ENCODE measurements at places on chromosomes 2 and 18.

- peak; percentile 49 for DNase-seq
Measured at GRCh38 chr2:160210599-160211138, 10.6 kb upstream of the ITGB6 start.

DNA sequence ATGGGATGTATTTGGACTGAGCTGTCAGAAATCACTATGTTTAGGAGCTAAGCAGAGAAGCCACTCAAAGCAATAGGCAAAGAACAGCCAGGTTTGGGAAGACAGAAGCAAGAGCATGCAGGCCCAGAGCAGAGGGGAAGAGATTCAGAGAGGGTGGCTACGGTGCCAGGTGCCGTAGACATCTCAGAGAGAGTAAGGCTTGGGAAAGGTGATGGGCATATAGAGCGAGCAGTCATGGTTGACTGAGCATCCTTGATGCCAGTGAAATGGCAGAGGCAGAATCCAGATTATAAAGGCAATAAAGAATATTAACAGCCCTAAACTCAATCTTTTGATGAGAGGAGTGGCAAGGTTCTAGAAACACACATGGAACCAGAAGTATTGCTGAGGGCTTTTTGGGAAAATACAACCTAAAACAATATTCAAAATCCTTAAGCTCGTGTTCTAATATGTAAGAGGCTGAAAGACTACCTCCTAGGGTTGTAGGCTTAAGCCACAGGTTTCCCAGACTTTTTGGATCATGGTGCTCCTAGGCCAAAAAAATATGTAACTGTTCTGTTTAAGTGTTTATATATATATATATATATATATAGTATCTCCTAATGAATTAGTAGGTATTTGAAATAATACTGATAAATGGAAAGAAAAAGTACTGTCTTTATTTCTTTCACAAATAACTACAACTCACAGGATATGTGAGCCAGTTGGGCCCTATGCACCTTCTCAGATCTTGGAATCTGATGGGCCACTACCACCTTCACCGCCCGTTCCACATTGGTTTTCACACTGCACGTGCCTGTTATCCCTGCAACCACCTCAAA is 113.3 kb downstream of the MYCN start:
- no peak for DNase-seq

GRCh38 chr2:5798084-5798483 is 105.9 kb downstream of the SOX11 start:
- DNase-seq = no peak

GRCh38 chr2:217654168-217654567 is 348.6 kb downstream of the TNS1 start:
- no peak for DNase-seq

- no peak for DNase-seq
Measured at GRCh38 chr2:208415897-208416296, 9.3 kb downstream of the PTH2R start.

GRCh38 chr18:36675542-36675941 is 153.3 kb downstream of the TPGS2 start:
- DNase-seq = no peak

DNA sequence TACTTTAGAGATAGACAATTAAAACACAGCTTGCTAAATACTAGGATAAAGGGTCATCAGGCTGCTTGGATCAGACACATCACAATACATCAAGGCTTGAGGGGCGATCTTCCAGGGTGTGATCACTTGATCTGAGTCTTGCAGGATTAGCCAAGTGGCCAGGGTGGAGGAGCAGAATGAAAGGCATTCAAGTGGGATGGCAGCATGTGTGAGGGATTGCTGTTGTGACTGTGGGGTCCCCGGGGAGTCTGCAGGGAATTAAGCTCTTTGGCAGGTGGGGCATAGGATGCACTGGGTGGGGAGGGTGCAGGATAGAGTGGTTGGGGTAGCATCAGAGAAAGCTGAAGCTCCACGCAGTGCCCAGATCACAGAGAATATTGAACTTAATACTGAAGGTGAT is 58.0 kb upstream of the TMEM163 start:
- no peak for DNase-seq

DNA sequence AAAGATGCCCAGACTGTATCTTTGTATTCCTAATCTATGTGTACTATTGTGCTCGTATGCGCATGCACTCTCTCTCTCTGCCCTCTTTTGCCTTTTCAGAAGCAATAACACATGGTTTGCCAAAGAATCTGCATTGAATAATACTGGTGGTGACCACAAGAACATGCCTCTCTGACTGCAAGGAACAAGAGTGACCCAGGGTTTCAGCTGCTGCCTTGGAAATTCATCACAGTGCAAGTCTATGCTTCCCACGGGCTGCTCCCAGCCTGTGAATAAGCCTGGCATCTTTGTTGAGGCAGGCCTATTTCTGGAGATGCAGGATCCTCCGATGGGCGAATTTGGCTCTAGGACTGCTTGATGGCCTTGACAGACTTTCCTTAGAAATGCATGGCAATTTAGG is 689.4 kb upstream of the FANCL start:
- DNase-seq = no peak

DNA sequence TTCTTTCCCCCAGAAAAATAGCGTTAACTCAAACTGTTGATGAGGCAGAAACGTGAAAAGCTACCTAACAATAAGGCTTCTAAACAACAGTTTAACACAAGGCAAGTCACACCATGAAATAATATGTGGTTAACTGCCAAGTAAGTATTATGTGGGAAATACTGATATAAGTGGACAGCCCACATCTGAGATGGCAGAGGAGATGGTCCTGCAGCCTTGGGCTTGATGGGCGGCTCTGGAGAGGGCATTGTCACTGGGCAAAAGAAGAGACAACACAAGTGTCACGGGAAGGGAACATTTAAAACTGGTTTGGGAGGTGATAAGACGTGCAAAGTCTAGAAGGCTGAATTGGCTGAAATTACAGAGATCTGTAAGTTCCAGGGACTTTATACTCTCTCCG is 147.2 kb downstream of the PKP4 start:
- DNase-seq = no peak

GRCh38 chr2:100818606-100819369 is 1.2 kb upstream of the NPAS2 start:
- DNase-seq = peak; percentile 73

DNA sequence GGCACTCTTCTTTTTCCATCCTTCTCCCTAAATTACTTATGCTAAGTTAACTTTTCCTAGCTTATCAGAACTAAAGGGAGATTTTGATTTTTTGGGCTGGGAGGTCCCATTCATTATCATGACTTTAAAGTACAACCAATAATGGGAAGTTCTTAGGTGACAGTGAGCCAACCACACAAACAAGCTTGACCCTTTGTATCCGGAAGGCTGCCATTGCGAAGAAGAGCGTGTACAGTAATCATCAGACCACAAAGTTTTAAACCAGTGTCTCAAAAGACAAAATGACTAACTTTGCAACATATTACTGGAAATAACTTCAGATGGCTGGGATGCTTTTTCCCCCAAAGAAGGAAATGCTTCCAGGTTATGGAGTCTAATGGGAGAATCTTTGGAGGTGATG is 298.1 kb downstream of the TGIF1 start:
- DNase-seq = peak; percentile 15

DNA sequence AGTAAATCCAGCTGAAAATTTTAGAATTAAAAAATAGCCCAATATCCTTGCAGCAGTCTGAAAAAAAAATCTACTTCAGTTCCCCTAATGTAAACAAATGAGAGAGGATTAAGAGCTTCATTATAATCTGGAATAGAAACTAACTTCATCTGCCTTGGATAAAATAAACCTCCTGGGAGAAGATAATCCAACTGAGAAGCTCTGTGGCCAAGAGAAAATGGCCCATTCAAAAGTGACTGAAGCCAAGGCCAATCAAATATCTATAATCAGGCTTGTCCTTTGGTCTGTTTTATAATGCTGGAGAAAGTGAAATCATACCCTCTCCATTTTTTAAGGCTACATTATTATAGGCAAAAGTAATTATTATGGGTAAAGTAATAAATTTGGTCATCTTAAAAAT is 110.0 kb downstream of the NEB start:
- DNase-seq = no peak
